ENCODE measurements at places on chromosomes 3 and 15.
A peak's percentile ranks its signal among the peaks of the same experiment; 100 is the strongest.

DNA sequence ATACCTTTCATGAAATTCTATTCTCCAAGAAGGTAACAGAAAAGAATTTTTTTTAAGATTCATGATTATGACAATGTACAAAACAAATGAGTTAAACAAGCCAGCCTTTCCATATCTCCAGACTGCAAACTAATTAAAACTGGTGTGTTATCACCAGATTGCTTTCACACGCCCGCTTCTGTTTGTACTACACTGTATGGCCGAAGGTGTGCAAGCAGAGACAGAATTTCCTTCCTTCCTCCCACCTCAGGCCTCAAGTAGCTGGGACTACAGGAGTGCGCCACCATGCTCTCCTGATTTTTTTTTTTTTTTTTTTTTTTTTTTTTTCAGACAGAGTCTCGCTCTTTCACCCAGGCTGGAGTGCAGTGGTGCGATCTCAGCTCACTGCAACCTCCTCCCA, 400.4 kb downstream of the MAGI1 start:
- DNase-seq: no peak

DNA sequence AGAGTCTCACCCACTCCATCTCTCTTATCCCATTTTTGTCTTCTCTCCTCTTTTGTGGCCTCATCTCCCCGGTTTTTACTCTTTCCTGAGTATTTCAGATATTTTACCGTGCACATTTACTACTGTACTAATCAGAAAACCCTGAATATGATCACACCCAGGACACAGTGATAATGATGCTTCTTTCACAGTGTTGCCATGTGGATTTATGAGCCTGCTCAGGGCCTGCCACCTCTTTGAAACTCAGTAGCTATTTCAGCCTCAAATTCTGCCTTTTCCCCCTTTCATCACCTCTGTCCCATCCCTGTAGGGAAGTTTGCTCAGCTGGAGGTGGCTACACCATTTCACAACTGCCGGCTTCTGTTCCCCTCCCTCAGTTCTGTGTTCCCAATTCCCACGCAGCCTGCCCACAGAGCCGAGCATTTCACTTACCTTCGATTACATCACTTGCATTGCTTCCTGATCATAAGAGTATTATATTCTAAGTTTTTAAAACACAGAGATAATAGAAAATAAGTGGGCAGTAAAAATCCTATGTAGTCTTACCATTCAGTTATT, 33.2 kb downstream of the ARNT2 start:
- DNase-seq: no peak

- no peak for DNase-seq
Observed at GRCh38 chr3:134371542-134372324, 2.5 kb downstream of the AMOTL2 start.

- no peak for DNase-seq
Observed at GRCh38 chr3:87045473-87045872, 54.5 kb upstream of the VGLL3 start.

DNA sequence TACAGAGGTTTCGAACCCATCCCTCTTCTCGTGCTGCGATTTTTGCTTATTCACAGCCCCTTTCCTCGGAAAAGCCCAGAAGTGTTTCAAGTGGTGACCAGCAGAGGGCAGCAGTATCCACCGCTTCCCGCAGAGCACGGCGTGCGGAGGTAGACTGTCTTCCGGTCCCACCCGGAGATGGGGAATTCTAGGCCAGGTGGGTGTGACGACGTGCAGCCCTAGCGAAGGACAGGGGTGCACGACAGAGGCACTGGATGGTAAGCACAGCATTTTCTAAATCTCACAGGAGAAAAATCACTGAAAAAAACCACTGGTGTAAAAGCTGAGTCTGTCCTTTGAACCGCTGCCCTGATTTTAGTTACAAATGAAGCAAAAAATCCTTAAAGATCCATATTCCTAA, 7.4 kb upstream of the PSMD6 start:
- peak; percentile 62 for DNase-seq

GRCh38 chr3:18669374-18669773, 244.2 kb upstream of the SATB1 start:
- no peak for DNase-seq
